ENCODE measurements at places on chromosomes 16 and 17.

GRCh38 chr16:1430759-1431496 lies at the start of gene PERCC1:
PERCC1 (plus strand) TSS chr16:1431078; CDS start chr16:1432594, 1,516 bp downstream.
- DNase-seq, result no peak

DNA sequence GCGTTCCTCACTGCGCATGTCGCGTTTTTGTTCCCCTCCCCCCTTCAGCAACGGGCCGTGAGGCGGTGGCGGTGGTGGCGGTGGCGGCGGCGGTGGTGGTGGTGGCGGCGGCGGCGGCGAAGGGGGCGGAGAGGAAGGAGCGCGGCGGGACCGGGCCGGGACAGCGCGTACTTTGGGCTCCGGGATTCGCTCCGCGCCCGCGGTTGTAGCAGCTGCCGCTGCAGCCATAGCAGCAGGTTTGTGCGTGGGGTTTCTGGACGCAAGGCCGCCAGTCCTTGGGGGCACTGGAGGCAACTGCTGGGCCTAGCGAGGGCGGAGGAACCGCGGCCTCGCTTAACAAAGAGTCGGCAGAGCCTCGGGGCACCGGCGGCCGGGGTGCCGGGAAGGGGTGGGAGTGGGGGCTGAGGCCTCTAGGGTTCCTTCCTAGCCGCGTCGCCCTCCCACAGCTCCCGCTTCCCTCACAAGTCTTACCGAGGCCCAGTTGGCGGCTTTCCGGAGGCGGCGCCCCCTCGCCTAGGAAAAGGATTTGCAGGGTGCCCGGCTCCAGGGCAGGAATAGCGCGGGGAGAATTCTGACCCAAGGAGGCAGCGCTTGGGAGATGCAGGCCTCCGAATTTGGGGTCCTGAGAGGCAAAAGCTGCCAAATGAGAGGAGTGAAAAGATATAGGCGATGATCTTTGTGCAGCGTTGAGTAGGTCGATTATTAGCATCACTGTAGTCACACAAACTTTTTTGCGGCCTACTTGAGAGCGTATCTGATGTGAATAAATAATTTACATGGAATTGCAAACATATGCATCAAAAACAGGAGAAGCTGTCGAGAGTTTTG lies at the start of gene DDX42:
DDX42 (plus strand) TSS at position 30 of the 828 bp plus-strand sequence. CDS start 12,880 bp downstream, outside the sequence.
- no peak for DNase-seq

DNA sequence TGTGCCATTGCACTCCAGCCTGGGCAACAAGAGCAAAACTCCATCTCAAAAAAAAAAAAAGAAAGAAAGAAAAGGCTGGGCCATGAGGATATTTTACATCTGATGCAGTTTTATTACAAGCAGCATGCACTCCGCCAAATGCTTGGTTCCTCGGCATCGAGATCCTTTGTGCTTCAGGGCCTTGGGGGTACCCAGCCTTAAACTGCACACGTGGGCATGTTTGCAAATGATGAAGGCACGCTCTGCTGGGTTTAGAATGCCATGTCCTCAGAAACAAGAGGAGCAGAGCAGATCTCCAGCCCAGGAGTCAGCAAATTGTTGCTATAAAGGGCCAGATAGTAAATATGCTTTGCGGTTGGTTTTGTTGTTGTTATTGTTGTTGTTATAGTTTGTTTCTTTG lies 153.2 kb downstream of the KATNIP start:
- no peak for DNase-seq

DNA sequence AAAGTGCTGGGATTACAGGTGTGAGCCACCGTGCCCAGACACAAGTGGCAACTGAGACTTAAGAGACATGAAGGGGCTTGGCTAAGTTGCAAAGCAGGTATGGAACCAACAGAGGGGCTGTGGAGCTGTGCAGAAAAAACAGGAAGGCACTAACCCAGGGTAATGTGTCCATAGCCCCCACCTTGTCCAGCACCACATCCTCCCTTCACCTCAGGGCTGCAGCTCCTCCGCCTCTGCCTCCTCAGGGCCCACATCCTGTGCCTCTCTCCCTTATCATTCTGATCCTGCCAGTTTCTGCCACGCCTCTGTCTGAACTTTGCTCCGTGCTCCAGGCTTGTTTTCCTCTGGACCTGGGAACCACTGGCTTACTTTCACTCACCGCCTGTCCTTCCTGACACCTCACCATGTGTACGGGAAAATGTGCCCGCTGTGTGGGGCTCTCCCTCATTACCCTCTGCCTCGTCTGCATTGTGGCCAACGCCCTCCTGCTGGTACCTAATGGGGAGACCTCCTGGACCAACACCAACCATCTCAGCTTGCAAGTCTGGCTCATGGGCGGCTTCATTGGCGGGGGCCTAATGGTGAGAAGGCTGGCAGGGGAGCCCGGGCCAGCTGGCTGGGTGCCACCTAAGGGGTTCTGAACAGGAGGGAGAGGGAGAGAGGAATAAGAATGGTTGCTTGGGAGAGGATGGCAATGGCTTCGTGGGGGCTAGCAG lies at the start of gene TM4SF5:
TM4SF5 (plus strand) TSS at position 368 of the 716 bp plus-strand sequence; CDS start at position 405, 37 bp downstream.
- DNase-seq, result no peak

GRCh38 chr16:12201216-12201615 lies 224.7 kb downstream of the SNX29 start:
- no peak for DNase-seq

DNA sequence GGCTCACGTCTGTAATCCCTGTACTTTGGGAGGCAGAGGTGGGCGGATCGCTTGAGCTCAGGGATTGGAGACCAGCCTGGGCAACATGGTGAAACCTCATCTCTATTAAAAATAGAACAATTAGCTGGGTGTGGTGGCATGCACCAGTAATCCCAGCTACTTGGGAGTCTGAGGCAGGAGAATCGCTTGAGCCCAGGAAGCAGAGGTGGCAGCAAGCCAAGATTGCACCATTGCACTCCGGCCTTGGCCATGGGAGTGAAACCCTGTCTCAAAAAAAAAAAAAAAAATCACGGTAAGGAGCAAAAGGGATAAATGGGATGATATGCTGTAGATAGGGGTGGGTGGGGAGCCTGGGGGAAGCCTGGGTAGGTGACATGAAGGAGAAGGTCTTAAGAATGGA lies 20.4 kb upstream of the TMEM98 start:
- no peak for DNase-seq

GRCh38 chr16:27780468-27781194 lies 230.7 kb downstream of the KATNIP start:
- DNase-seq, result no peak

GRCh38 chr17:39194089-39194984 lies 3.1 kb downstream of the CACNB1 start:
- no peak for DNase-seq

DNA sequence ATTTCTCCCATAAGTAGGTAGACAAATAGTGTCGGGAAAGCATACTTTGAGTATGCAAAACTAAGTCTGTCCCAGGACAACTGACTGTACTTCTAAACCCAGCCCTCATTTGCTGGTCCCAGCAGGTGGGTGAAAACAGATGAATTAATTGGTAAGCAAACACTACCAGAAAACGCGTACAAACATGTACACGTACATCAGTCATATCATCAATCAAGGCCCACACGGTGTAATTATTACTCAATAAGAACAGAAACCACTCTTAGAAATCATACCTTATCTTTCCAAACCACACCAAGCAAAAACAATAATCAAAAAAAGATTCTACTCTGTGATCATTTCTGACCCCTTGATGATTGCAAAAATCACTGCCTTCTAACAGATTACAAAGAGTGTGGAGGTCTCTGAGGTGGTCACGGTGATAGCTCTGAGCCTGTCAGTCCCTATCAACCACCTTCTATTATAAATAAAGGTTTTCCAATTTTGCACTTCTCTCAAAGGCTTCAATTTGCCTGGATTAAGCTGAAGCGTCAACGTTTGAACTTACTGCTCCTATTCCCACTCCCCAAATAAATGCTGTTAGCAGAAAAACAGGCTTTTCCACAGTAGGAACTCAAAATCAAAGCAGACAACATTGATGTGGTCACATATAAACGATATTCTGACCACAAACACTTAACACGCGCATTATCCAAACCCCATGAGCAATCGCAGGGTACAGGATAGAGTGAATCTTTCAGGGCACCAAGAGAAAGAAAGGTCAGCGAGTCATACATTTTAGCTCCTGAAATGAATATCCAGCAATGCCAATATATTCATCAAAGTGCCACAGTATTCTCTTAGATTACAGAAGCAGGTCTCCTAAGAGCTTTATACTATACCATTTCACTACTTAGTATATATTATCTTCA lies 211.9 kb downstream of the STX8 start:
- no peak for DNase-seq

- no peak for DNase-seq
Measured at GRCh38 chr17:42276359-42276608, at the start of gene STAT5B. STAT5B (minus strand) TSS chr17:42276391; CDS start chr17:42232127, 44,264 bp downstream.

- DNase-seq, result no peak
Measured at GRCh38 chr17:79808763-79809529, 12.1 kb upstream of the CBX8 start.

GRCh38 chr16:88334778-88335720 lies 47.7 kb upstream of the ZNF469 start:
- DNase-seq, result no peak

DNA sequence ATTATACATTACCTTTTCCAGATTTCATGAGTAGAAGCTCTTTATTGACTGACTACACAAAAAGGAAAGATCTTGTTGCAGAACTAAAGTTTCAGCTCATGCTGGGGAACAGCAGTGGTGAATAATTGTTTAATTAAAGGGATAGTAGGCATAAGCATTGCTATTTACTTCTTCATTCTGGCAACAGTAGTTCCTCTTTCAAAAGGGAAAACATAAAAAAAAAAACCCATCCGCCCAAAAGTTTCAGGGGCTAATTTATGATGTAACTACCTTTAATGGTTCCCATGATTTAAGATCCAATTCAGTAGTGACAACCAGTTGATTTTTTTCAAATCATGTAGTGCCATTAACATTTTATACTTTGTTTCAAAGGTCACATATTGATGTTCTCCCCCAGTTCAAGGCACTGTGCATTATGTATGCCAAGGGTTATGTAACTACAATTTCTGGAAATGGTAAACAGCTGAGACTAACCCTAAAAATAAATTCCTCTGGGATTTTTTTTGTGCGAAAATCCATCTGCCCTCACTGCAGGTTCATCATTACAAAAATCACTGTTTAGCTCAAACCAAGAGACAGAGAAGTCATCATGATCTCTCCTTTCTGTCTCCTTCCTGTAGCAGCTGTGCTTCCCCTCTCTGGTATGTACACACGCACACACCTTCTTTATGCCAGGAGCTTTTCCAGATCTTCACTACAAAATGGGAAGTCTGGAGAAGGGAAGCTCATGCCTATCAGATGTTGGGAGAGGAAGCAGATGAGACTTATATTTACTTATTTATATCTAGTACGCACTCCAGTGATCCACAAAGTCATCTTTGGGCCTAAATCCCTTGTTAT lies 2.2 kb upstream of the PHLPP2 start:
- no peak for DNase-seq

DNA sequence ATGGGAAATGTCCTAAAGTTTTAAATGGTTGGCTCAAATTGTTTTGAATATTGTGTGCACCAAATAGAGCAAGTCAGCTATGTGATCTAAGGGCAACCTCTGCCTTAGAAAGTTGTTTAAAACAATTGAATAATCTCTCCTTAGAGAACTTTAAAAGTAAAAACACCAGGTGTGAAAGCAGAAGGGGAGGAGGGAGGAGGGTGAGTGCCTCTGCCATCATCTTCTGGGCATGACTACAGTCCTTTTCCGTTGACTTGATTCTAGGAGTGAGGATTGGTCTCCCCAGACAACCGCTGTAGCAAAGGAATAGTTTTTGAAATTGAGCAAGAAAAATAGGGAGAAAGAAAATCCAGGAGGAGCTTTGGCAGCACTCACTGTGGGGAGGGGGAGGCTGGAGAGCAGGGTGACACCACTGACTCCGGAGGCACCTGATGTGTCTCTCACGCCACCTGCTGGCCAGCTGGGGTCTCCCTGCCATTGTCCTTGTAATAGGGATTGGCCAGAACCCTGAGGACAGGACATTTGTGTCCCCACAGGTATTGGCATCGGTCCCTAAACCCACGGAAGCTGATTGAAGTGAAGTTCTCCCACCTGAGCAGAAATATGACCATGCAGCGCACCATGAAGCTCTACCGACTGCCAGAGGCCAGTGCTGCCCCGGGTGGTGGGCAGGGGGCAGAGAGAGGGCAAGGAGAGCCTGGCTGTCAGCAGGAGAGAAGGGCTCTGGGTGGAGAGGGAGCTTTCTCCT lies 33.3 kb downstream of the PLCD3 start:
- DNase-seq, result no peak

GRCh38 chr17:15657868-15658267 lies 26.2 kb downstream of the TRIM16 start:
- DNase-seq, result no peak

- DNase-seq, result no peak
Measured at GRCh38 chr16:67528222-67528869, at the start of gene RIPOR1. RIPOR1 (plus strand) TSS chr16:67528829; CDS start chr16:67538447, 9,618 bp downstream.

DNA sequence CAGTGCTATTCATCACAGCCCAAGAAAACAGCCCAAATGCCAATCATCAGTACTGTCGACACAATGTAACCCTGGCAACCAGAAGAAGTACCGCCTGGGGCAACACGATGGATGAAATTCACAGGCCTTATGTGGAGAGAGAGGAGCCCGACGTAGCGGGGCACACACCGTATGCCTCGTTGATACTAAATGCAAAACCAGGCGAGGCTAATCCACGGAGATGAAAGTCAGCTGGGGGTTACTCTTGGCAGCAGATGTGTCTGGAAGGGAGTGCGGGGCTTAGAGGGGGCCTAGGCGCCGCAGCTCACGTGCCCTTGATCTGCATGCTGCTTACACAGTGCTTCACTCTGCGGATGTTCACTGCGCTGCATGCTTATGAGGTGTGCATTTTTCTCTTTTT lies 29.8 kb downstream of the ITGAE start:
- no peak for DNase-seq

GRCh38 chr17:13544292-13544691 lies 57.4 kb downstream of the HS3ST3A1 start:
- DNase-seq, result no peak

- no peak for DNase-seq
Measured at GRCh38 chr17:29595943-29596774, 3.2 kb downstream of the ANKRD13B start.

DNA sequence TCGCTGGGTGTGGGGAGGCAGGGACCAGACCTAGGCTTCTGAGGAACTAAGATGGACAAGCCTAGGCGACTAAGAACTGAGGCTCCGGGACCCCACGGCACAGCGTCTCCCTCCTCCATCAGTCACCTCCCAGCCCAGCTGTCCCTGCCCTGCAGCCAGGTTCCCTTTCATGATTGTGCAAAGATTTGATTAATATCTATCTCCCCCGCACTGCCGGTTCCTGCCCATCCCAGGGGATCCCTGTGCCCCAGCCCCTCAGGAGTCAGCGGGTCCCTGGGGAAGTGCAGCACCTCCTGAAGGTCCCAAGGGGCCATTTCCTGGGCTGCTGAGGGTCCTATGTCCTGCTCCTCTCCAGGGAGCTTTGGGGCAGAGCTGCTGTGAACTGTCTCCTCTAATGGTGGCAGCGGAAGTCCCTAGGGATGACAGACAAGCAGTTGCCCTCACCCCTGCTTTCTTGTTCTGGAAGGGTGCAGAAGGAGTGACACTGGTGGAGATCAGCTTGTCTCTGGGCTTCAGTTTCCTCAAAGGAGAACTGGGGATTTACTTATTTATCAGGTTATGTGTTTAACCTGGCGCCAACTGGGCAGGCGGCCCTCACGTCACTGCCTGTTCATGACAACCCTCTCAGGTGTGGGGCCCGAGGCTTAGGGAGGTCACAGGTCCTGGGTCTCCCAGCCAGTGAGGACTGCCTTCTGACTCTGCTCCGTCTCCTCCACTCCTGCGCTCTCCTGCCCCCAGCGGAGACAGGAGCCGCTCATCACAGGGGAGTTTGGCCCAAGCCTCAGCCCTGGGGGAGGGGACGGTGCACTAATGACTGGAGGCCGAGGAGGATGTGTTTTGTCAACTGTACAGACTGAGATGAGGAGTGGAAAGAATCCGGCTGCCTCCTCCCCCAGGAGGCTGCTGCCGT lies 1.9 kb upstream of the C16orf74 start:
- DNase-seq, result no peak

Data from cortex of kidney (tissue), 1 donor.